ENCODE measurements at places on chromosomes 16 and 17.

DNA sequence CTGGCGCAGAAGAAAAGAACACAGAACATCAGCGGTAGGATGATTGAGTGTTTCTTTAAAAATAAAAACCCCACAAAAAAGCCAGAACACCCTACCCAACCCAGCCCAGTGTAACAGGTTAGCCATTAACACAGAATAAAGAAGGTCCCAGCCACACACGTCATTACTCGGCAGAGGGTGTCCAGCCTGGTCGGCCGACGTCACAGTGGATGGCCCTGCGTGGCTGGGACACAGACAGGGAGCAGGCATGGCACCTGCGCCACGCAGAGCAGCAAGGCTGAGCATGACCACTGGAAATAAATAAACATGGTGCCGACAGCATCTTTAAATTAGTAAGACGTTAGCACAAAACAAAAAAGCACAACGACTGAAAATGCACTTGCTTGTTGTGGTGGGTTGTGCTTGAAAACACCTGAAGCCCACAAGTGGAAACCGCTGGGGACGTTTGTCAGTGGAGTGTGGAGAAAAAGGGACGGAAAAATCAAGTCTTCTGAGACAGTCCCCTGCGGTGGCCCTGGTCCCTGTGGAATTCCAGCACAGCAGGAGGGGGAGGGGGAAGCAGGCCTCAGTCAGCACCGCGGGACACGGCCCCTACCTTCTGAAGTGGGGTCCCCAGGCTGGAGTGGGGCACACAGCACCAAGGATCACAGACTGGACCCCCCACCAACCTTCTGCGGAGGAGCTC, 39.2 kb downstream of the SLC7A5 start:
- no peak for DNase-seq

- no peak for DNase-seq
Measured at GRCh38 chr16:64351121-64351520, 770.7 kb downstream of the CDH11 start.

DNA sequence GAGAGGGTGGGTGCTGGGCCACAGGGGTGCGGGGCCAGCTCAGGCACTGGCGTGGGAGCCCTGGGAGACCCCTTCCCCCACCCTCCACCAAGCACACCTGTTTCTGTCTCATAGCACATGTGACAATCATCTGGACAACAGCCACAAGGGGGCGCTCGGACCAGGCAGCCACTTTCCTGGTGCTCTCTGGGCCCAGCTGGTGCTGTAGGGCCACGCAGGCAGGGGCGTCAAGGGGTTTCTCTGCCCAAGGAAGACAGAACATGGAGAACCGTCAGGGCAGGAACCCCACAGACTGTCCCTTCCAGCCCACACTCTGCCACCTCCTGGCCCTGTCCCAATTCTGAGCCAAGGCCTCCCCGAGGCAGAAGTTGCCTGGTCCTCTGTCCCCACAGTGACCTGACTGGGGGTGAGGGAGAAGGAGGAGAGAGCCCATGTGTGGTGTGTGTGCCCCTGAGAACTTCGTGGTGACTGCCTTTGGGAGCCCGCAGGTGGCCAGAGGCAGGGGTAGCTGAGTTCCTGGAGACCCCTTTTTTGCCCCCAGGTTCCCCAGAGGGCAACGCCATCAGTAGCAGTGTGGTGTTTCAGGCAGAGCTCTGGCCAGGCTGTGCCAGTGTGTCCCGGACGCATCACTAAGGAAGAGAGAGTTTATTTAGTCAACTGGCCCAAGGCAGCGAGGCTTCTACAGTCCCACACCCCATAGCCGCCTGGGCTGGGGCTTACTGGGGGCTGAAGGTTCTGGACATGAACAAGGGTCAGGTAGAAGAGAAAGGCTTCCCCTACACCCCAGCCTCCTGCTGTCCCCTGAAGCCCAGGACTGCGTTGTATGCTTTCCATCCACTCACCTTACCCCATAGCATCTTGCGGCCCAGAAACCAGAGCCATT, 3.1 kb upstream of the SETD6 start:
- DNase-seq = peak; percentile 45

DNA sequence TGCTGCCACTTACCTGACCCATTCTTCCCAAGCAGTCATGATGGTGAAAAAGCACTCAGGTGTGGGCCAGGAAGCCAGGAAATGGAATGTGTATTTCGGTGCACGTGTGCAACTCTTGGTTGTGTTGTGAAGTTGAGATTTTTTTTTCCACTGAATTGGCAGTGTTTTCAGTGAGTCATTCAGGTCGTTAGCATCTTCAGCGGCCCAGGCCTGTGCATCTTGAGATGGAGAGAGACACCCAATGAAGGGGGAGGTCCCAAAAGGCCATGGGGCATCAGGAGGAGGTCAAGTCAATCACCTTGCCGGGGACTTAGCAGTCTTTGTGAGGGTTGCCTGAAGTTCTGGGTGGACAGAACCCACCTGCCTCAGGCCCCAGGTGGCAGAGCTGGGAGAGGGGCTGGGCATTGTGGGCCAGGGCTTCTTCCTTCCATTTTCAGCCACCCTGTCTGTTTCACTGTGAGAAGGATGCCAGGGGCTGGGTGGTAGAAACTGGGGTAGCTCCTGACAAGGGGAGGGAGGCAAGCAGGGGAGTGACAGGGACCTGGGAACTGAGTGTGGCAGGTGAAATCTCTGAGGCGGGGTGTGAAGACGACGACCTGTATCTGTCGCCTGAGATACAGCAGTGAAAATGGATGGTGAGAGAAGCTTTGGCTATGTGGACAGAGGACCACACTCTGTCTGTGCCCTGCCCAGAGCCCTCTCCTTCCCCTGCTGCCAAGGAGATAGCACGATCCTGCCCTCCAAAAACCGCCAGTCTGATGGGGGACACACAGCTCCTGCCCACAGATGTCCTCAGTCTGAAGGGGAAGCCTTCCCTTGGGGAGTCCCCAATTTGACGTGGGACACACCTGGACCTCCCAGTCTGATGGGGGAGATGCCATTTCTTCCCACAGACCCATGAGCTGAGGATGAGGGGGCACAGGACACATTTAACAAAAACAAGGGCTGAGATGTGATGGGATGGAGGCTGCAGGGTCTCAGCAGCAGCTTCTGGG, 11.9 kb downstream of the TBKBP1 start:
- no peak for DNase-seq

- DNase-seq = no peak
Measured at GRCh38 chr16:74046524-74046923, 250.1 kb upstream of the PSMD7 start.

DNA sequence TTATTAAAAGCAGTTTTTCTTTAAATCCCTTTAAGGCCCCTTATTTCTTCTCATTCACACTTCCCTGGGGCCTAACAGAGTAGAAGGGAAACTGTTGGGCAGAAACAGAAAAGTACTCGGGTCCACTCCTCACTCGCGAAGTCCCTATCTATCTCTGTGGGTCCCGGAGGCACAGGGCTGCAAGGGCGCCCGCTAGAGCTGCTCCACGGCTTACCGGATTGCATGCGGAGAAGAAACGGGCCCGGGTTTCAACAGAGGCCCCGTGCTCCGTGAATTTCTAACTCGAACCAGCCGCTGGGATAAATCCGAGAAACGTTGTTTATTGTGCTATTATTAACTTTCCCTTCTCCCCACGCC, 4.3 kb downstream of the CBLN1 start:
- DNase-seq = no peak

DNA sequence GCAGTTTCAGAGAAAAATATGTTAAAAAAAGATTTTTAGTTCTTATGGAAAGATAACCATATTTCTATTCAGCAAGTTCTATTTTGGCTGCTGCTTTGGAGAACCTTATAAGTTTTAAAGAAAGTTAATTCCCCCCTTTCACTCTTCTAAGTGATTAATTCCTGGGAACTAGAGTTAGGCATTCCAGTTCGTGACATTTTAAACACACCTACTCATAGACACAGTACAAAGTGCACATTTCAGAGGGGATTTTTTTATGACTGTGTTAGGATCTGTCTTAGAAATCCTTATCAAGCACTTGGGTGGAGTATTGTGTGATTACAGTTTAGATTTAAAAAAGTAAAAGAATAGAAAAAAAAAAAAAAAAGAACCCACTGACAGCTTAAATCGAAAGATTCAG, 3.5 kb upstream of the CDH11 start:
- no peak for DNase-seq

DNA sequence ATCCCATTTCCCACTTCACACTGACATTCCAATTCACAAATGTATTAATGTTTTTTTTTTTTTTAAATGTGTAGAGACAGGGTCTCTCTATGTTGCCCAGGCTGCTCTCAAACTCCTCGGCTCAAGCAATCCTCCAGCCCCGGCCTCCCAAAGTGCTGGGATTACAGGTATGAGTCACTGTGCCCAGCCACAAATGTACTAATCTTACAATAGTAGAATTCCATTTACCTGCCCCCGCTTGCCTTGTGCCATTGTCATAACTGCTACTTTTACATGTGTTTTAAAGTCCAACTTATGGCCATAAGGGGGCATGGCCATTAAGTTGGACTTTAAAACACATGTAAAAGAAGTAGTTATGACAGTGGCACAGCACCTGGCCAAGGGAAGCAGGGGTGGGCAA, 4.6 kb downstream of the MMP28 start:
- DNase-seq = no peak

DNA sequence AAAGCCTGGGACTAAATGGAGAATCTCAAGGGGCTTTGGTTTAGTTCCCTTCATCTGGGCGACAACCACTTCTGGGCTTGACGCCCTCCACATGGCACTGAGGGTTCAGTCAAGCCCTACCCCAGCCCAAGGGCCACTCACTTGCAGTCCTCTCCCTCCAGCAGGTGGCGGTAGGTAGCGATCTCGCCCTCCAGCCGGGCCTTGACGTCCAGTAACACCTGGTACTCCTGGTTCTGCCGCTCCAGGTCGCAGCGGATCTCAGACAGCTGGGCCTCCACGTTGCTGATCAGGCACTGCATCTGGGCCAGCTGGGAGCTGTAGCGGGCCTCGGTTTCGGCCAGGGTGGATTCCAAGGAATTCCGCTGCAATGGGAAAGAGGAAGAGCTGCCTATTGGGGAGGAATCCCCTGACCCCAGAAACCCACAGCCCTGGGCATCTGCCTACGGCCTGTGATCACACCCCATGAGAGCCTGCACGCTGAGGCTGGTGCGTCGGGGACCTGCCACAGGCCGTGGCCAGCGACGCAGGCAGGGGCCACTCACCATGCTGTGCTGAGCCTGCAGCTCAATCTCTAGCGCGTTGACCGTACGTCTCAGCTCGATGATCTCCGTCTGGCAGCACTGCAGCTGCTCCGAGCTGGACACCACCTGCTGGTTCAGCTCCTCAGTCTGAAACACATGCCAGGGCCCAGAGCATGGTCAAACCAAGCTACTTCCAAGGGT, 2.7 kb downstream of the KRT36 start:
- DNase-seq = no peak

GRCh38 chr16:78528265-78528664, 428.8 kb downstream of the WWOX start:
- DNase-seq = no peak

GRCh38 chr17:83113792-83114191, 34.4 kb downstream of the METRNL start:
- no peak for DNase-seq

- DNase-seq = no peak
Measured at GRCh38 chr16:89090182-89090630, 3.4 kb upstream of the ACSF3 start.

GRCh38 chr17:76046064-76046463, 19.0 kb upstream of the EVPL start:
- DNase-seq = no peak

DNA sequence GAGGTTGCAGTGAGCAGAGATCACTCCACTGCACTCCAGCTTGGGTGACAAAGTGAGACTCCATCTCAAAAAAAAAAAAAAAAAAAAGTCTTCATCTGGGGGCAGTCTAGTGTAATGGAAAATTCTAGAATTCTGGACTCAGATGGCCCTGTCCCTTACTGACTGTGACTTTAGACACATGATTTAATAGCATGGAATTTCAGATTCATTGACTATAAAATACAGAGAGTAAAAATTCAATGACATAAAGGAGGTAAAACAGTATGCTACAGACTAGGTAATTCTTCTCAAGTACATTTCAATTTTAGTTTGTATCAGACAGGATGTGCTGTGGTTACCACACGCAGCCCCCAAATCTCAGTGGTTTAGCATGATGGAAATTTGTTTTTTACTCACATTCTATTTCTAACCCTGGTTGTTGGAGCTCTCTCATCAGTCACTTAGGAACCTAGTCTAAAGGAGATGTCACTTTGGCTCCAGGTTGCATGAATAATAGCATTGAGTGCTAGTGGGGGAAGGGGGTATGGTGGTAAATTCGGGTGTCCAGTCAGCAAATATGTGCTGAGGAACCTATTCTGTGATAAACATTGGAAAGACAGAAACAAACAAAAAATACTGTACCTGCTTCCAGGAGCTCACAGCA, 444.0 kb downstream of the XYLT1 start:
- DNase-seq = no peak

GRCh38 chr17:732067-732901, at the start of gene TLCD3A:
TSS of gene TLCD3A (plus strand) at chr17:732596. CDS start at chr17:732648, 52 bp downstream.
- peak; percentile 18 for DNase-seq

- no peak for DNase-seq
Measured at GRCh38 chr16:8373676-8374431, 216.5 kb downstream of the TMEM114 start.

DNA sequence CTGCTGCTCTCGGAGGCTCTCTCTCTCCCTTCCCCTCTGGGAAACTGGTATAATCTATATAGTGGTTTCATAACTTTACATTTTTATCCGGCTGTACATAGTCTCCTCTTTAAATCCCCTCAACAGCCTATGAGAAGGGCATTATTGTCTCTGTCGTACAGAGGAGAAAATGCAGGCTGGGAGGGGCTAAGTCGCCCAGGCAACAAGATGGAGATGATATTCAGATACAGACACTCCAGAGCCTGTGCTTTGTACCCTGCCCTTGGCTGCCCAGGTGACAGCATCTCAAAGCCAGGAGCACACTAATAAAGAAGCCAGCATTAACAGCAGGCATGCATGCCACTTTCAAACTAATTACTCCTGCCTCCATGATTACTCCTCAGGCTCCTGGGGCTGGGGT, 4.7 kb upstream of the EIF1 start:
- DNase-seq = no peak

GRCh38 chr16:4358831-4359561, 7.9 kb upstream of the PAM16 start:
- DNase-seq = no peak

- no peak for DNase-seq
Measured at GRCh38 chr16:69005641-69006355, 99.7 kb upstream of the HAS3 start.

GRCh38 chr17:39150104-39150634, 1.3 kb downstream of the PLXDC1 start:
- DNase-seq = no peak

DNA sequence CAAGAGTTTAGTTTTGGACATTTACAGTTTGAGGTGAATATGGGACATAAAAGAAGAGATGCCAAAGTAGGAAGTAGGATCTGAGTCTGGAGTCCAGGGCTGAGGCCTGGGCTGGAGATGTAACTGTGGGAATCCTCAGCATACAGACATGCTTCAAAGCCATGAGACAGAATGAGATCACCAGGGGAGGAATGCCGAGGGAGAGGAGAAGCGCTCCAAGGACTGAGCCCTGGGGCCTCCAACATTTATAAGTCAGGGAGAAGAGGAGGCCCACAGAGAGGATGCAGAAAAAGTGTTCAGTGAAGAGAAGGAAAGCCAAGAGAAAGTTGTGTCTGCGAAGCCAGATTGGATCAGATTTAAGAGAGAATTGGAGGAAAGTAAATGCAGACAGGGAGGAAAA, 277.5 kb upstream of the MYOCD start:
- DNase-seq = no peak

GRCh38 chr16:1778200-1779179, 3.9 kb downstream of the SPSB3 start:
- DNase-seq = no peak
